ENCODE measurements at places on chromosomes 2 and 18.

DNA sequence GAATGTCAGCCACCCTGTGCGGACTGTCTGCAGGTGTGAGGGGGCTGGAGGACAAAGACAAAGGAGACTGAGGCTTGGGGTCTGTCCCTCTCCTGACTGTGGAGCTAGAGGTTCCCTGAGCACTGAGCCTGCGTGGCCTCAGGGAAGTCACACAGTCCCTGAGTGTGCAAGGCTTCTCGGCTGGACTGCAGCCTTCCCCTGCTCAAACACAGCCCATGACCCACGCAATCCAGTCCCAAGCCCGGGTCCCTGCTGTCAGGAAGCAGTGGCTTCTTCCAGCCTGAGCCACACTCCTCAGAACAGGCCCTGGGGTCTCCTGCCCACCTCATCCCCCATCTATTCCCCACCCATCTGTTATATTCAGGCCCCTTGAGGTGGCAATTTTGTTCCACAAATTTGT, 2.7 kb downstream of the ASTL start:
- no peak for DNase-seq

- no peak for DNase-seq
Observed at GRCh38 chr2:191385416-191386160, 140.4 kb downstream of the MYO1B start.

DNA sequence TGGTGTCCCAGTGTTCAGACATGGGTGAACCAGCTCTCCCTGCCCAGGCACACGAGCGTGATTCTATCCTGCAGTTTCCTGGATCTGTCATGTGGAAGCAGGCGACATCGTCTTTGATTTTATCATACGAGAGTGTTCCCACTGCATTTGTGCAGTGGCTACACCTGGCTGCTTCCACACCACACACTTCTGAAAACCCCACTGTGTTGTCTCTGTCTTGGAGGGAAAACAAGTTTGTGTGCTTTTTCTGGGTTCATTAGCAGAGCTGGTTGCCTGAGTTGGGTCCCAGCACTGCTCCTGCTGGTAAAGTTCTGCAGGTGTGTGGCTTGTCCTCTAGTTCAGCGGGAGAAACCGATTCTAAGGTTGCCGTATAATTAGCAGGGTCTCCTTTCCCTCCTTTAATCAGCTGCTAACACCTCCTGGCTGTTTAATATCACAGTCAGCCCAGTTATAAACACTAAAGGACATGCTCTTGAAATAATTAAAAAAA, 58.5 kb upstream of the TWIST2 start:
- DNase-seq: no peak

- no peak for DNase-seq
Observed at GRCh38 chr18:29191263-29191662, 1014.3 kb upstream of the CDH2 start.

GRCh38 chr2:215028231-215028630, 110.2 kb downstream of the ABCA12 start:
- no peak for DNase-seq

- no peak for DNase-seq
Observed at GRCh38 chr2:205965707-205966106, 120.3 kb downstream of the INO80D start.

GRCh38 chr2:121345887-121346286, 60.9 kb upstream of the TFCP2L1 start:
- DNase-seq: no peak

GRCh38 chr2:127415593-127416505, 2.4 kb upstream of the PROC start:
- DNase-seq: peak; percentile 80

DNA sequence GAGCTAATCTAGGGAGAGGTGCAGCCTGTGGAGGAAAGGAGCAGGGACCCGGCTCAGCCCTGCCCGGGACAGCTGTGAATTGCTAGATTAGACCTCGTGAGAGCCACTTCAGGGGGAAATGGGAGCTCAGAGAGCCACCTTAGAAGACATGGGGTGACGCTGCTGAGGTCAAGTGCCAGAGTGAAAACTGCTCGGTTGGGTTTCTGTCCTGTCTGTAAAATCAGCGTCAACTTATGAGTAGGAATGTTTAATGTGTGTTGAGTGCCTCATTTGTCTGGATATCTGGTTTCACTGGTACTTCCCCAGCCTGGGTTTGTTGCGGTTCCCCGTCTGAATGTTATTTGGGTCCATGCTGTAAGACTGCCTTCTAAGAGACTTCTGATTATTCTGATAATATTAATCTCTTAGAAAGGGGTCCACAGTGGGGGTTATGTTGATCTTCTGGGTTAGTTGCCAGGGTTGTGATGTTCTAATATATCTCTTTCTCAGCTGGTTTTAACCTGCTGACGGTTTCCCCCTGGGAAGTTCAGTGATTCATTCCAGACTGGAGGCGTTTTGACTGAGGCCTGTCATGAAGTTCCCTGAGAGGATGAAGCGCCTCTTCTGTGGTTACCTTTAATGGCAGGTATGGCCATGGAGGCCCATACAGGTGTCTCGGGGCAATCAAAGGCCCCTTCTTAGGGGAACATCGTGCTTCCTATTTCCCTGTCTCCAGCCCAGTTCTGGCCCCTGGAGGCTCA, 175.9 kb downstream of the SH3RF3 start:
- DNase-seq: no peak

GRCh38 chr18:45764000-45764686, 40.2 kb downstream of the SLC14A1 start:
- DNase-seq: no peak

GRCh38 chr2:170932948-170933347, 3.9 kb downstream of the GORASP2 start:
- no peak for DNase-seq

- DNase-seq: no peak
Observed at GRCh38 chr2:227036527-227036926, 127.5 kb downstream of the COL4A4 start.

GRCh38 chr2:193561054-193561453, 1366.3 kb upstream of the TMEFF2 start:
- no peak for DNase-seq

DNA sequence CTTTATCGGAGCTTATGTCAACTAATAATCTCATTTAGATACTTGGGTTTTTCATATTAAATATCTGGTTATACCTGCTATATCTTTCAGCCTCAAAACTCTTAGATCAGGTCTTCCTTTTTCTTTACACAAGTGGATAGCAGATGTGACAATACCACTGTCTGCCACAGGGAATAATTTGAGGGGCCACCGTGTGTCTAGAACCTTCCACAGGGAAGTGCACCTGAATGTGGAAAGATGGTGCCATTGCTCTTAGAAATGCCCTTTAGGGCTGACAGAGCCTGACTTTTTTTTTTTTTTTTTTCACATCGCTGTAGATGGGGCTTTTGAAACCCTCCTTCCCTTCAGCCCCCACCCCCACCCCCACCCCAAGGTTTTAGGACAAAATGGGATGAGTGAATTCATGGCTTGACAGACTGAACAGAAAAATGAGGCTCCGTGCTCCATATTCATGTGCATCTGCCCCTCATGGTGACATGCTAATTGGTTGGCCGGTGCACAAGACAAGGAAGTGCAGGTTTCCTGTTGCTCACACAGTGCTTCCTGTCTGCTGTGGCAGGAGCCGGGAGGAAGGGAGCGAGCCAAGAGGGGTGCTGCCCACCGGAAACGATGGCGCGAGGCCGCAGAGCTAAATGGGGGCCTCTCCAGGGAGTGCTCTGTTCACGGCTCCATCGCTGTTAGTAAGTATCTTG, 246.0 kb downstream of the LDLRAD4 start:
- peak; percentile 81 for DNase-seq

DNA sequence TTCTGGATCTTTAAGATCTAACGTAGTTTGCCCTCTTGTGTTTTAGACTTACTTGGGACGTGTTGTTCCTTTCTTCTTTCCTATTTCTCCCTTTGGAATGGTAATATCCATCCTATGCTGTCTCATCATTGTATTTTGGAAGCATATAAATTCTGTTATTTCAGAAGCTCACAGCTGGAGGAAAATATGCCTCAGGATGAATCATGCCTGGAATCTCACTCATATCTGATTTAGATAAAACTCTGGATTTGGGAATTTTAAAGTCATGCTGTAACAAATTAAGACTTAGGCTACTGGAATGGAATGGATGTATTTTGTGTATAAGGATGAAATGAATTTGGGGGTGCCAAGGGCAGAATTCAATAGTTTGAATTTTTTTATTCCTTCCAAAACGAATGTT, 245.2 kb upstream of the GULP1 start:
- no peak for DNase-seq

All from CD4-positive, alpha-beta T cell (primary cell).